ENCODE measurements at places on chromosomes 16 and 17.

DNA sequence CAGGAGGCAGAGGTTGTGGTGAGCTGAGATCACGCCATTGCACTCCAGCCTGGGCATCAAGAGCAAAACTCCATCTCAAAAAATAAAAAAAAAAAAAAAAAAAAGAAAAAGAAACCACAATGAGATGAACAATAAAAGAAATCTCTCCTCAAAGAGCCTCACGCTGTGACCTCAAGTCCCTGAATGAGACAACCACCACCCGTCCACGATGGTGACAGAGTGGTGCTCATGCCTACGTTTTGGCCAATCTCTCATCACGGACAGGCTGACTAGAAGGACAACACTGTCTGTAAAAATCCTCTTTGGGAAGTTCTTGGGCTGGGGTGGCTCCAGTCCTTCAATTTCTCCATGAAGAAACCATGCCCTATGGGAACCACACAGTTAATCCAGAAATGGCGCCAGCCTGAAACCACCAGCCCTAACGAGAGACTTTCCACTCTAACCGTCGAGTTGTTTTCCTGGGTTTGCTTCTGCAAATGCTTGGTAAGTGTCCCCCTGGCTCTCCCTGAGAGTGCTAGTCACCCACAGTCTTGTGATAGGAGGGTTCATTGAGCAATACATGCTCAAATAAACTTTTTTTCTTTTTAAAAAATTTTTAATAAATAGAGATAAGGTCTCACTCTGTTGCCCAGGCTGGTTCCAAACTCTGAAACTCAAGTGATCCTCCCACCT is 15.0 kb upstream of the PRSS27 start:
- no peak for DNase-seq

GRCh38 chr17:77846531-77847085 is 111.9 kb upstream of the TNRC6C start:
- no peak for DNase-seq

- no peak for DNase-seq
These were observed 16.5 kb downstream of the ANKRD11 start for GRCh38 chr16:89473791-89474414.

DNA sequence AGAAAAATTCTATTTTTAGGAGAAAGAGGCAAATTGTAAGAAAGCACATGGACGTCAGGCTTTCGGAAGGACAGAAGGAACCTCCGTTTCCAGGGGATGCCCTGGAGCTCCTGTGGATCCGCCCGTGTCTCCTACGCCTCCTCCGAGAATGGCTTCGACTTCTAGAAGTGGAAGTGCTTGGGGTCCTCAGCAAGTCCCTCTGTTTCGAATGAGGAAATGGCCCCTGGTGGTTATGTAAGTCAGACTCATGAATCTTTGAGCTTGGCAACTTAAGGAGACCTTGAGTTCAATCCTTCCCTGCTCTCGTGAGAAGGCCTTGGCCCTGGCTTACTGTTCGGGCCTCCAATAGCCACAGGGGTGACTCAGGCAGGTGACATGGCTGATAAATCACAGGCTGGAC is 38.9 kb downstream of the COX4I1 start:
- no peak for DNase-seq

DNA sequence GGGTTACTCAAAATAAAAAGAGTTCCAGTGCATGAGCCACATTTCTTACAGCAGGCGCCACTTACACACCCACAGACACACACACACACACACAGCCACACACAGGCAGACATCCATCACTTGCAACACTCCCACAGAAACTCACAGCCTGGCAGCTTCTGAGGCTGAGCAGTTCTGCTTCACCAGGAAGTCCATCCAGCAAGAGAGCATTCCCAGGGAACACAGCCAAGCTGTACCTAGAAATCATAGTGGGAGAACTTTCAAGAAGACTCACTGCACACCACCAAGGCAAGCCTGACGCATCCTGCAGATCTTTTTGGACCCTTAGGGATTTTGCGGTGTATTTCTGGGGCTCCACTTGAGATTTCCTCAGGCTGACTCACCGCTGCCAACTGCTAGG is 140.9 kb upstream of the WSB1 start:
- DNase-seq: no peak

GRCh38 chr17:8785547-8786413 is 13.4 kb downstream of the MFSD6L start:
- DNase-seq: no peak

GRCh38 chr16:47777220-47777619 is 316.1 kb downstream of the PHKB start:
- no peak for DNase-seq

- no peak for DNase-seq
These were observed at the start of gene TBKBP1 for GRCh38 chr17:47693731-47694580. Gene TBKBP1 (plus strand): TSS chr17:47694161. CDS start chr17:47696113, 1,952 bp downstream.

DNA sequence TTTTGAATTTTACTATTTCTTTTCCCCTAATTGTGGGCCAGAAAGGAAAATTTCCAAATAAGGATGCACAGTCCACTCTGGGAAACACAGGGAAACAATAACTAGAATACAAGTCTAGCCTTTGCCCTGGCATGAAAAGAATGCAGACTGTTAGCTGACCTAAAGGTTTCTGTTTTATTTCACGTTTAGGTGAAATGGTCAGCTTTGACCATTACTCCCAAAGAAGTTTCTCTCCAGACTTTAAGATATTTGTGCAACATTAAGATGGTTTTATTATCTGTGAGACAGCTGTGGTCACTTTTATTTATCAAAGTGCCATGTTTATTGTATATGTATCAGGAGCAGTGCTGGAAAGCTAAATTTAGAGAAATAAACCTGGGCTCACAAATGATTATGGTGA is 163.9 kb downstream of the SPECC1 start:
- DNase-seq: no peak

DNA sequence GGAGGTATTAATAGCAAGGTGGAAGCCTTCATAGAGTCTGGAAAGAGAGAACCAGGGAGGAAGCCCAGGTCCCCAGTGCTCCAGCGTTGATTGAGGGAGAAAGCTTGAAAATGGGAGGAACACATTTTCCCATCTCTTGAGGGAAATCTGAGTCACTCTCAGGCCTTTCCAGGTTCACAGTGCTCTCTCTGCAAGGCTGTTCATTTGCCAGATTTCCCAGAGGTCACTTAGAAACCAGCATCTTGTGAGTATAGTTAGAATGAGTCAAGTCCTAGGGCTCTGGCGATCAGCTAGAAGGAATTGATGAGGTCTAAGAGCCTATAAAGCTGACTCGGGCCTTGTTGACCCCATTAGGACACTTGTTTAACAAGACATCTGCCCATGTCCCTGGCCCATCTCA is 17.7 kb upstream of the ZNF594 start:
- no peak for DNase-seq

DNA sequence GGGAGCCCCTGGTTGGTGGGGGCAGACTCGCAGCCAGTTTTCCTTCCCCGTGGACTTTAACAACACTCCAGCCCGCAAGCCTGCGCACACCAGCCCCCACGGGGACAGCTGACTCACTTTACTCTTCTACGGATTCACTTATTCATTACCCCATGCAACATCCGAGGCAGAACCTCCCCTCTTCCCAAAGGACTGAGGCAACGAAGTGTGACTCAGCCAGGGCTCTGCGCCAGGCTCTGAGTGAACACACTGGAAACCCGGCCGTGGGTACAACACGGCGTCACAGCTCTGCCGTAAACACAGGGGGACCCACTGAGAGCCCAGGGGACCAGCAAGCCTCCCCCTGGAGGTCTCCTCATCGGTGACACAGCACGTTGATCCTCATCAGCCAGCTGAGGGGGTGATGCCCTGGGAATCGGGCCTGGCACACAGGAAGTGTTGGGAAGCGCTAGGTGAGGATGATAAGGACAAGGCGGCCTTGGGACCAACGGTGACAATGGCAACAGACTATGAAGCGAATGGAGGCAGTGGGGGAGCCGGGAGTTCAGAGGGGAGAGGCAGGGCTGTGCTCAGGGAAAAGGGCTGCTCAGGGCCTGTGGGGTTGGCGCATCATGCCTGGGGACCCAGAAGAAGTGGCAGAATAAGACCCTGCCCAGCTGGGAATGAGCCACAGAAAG is 14.6 kb downstream of the COTL1 start:
- DNase-seq: peak; percentile 72

GRCh38 chr17:6724009-6724408 is 10.8 kb upstream of the SLC13A5 start:
- DNase-seq: no peak

GRCh38 chr17:7644775-7645174 is 6.0 kb upstream of the ATP1B2 start:
- no peak for DNase-seq
